ENCODE measurements at places on chromosomes 5 and 9.
A peak's percentile ranks its signal among the peaks of the same experiment; 100 is the strongest.

DNA sequence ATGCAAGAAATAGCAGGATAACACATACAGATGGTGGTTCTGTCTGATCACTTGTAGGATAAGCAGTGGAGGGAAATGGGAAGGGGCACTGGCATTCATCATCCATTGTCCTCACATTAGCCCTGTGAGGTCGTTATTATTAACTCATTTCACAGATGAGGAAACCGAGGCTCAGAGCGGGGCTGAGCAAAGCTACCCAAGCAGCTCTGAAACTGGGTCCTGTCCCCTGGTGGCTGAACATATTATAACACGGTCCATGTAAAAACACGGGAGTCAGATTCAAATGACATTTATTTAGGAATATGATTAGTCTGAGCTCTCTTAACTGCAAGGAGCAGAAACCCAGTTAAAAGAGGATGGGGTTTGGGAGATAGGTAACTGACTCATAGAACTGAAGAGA lies 43.1 kb downstream of the HRH2 start:
- DNase-seq: no peak

- DNase-seq: no peak
Observed at GRCh38 chr5:133459474-133460160, 152.7 kb downstream of the FSTL4 start.

GRCh38 chr9:136621734-136622093 lies 41.0 kb upstream of the EGFL7 start:
- no peak for DNase-seq

DNA sequence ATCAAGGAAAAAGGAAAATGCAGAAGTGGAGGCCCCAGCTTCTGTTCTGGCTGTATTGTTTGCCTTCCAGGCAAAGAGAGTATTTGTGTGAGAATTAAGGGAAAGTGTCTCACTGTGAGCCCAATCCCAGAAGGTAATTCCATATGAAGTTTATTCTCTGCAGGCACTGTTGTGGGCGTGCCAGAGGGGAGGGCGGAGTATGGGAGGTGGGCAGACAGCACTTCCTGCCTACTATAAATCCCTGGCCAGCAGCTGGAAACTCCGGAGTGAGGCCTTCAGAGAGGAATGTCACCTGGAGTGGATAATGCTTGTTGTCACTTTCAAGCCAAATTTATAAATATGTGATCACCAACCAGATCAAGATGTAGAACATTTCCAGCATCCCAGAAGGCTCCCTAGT lies 209.5 kb downstream of the ARHGAP26 start:
- DNase-seq: no peak

- no peak for DNase-seq
Observed at GRCh38 chr5:107554776-107555424, 115.8 kb downstream of the EFNA5 start.

- no peak for DNase-seq
Observed at GRCh38 chr5:141703133-141703561, 21.1 kb upstream of the ARAP3 start.

GRCh38 chr9:104826911-104827310 lies 63.0 kb downstream of the NIPSNAP3B start:
- no peak for DNase-seq

GRCh38 chr9:88713010-88713409 lies 178.0 kb downstream of the NXNL2 start:
- no peak for DNase-seq

- no peak for DNase-seq
Observed at GRCh38 chr9:134258828-134259546, 67.3 kb upstream of the RXRA start.

DNA sequence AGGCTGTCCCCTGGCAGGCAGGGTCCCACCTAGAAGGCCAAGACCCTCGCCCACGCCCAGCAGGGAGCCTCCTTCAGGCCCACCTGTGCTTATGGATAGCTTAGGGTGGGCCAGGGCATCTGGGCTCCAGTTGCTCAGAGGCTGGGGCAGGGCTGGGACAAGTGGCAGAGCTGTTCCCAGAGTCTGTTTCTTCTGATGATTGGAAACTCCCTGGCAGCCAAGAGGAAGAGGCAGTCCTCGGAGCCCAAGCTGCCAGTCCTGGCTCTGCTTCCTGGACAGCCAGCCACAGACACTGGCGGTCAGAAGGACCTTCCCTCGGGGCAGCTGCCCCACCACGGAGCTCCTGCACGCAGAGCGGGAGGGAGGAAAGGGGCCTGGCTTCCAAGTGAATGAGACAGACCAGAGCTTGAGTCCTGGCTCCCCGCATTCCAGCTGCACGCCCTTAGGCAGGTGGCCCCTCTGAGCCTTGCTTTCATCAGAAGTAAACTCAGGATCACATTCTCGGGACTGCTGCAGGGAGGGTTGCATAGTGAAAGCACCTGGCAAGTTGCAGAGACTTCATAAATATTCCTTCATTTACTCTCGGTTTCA lies 37.9 kb upstream of the GABRP start:
- no peak for DNase-seq

DNA sequence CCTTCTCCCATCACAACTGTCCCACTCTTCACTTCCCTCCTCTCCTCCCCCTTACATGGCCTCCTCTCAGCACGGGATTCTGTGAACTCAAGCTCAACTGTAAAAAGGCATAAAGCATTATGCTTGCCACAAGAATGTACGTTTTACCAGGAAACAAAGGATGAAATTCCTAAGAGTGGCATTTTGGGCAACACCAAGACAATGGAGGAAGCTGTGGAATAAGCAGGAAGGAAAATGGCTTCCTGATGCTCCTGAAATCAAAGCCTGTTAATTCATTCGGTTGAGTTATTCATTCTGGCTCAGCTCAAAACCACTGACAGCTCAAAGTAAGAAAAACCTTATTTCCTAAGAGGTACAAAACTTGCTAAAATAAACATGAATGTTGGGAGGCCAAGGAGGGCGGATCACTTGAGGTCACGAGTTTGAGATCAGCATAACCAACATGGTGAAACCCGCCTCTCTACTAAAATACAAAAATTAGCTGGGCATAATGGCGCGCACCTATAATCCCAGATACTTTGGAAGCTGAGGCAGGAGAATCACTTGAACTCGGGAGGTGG lies 40.8 kb upstream of the DMRT1 start:
- DNase-seq: no peak

DNA sequence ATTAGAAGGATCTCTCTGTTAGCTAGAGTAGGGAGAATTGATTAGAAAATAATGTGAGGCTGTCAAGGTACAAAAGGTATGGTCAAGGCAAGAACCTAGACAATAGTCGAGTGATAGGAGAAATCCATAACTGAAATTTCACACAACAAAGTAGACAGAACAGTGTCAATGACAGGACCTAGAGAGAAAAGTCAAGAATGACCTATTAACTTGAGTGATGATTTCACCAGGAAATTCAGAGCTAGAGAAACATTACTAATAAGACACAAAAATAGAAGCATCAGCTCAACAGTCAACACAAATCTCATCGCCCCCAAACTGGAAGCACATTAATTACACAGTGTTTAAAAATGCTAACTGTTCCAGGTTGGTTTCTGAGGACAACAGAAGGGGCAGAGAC lies 532.4 kb downstream of the CDH10 start:
- no peak for DNase-seq

- no peak for DNase-seq
Observed at GRCh38 chr5:124630767-124631704, 115.4 kb downstream of the ZNF608 start.

- DNase-seq: no peak
Observed at GRCh38 chr9:124555043-124555442, 47.8 kb upstream of the NR5A1 start.

DNA sequence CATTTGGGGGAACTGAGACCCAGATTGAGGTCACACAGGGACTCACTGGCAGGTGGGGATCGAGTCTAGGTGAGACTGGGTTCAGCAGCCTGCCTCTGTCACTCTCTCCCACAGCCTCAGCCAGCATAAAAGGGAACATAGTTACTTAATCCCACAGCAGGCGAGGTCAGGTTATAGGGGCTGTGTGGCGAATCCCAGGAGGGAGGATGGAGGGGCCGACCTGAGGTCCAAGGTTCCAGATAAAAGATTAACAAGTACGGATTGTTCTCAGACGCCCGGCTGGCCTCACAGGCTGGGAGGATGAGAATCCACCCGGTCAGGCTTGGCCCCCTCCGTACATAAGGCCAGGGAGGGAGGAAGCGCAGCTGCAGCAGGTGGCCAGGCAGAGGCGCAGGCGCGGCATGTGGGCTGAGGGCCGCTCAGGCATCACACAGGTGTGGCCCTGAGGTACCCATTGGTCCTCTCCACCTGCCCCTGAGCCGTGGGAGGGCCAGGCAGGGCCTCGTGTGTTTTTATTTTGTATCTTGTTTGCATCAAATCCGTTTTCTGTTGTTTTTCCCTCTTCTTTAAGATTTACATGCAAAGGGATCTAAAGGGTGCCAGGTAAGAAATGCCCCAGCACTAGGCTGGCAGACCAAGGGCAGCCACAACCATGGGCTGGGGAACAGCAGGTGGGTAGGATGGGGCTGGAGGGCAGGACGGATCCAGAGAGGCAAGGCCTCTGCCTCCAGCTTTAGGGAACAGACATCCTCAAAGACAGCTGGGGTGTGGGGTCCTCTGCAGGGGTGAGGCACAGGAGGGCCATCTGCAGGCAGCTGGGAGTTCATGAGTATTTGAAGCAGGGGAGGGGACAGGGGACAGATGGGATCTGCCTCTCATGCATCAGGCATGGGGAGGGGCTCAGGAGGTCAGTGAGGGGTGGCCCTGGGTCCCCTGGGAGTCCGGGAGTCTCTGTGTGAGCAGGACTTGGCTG lies 3.6 kb downstream of the SUSD3 start:
- no peak for DNase-seq

GRCh38 chr5:685262-686171 lies 7.6 kb downstream of the TPPP start:
- peak; percentile 22 for DNase-seq

- DNase-seq: no peak
Observed at GRCh38 chr5:1210832-1211251, 9.4 kb downstream of the SLC6A19 start.

DNA sequence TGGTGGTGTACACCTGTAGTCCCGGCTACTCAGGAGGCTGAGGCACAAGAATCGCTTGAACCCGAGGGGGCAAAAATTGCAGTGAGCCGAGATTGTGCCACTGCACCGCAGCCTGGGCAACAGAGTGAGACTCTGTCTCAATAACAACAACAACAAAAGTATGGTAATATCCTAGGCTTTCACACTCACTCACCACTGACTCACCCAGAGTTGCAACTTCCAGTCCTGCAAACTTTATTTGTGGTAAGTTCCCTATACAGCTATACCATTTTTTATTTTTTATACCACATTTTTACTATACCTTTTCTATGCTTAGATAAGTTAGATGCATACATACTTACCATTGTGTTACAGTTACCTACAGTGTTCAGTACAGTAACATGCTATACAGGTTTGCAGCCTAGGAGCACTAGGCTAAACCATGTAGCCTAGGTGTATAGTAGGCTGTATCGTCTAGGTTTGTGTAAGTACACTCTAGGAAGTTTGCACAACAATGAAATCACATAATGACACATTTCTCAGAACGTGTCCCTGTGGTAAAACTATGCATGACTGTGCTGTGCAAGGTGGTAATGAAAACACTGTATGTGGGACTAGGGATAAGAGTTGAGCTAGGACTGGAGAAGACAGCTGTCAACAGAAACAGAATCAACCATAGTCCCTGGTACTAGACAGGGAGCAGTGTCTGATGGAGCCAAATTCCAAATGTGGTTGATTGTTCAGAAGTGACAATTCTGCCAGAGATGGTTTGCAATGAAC lies 109.5 kb upstream of the RAD23B start:
- no peak for DNase-seq

DNA sequence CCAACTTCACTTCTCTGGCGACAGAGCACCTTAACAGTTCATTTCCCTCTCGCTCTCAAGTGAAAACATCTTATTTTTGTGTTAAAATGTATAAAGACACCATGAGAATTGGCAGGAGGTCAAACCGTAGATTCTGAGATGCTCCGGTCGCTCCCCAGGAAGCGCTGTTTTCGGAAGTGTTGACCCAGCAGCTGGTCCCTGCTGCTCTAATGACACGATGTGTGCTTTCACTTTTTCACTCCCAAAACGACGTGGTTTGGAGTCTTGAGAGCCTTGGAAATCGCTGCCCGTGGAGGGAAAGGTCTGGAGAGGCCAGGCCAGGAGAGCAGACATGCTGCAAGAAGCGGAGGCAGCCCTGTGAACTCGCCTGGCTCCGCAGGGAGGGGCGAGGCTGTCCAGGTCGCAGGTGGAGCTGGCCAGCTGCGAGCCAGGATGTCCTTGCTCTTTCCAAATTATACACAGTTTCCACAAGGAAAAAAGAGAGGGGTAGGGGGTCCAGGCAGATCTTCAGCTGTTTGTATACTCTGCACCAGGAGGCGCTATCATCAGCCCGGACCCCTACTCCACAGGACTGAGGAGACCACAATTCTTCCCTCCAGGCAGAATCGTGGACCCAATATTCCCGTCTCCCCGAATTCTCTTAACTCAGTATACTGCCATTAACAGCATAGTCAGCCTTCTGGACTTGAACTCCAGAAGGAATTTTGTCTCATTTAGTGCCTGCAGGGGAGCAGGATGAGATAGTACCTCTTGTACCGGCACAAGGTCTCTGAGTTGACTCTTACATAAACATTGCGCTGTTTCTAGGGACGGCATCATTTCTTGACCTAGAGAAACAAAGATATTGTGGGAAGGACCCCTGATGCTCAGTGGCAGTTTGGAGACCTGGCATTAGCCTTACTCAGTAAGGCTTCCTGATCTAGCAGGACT lies 248.6 kb upstream of the ANKRD55 start:
- DNase-seq: no peak

DNA sequence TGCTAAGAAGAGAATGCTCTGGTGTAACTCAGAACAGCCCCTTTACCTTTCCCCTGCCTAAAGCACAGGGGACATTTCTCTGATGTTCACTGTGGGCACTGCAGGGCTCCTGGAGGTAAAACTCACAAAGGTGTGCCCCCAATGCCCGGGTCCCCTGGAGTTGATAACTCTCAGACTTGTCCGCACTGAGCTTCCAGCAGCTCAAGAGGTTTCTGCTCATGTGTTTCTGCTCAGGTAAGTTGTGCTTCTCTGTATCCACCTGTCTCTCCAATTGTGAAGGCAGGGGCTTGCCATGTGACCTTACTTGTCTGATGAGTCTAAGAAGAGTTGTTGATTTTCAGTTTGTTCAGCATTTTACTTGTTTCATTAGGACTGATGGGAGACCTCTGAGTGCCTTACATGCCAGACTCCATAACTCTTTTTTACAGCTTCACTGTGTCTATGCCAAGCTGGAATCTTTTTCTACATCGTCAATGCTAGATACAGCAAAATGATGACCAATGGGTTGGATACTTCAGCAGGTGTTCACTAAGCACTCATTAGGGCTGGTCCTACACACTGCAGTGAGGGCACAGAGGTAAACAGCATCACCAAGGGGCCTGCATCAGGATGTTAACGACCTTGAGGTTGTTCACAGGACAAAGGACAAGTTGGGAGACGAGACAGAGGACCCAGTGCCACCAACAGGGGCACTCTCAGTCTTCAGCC lies 56.4 kb downstream of the MRPL36 start:
- no peak for DNase-seq

DNA sequence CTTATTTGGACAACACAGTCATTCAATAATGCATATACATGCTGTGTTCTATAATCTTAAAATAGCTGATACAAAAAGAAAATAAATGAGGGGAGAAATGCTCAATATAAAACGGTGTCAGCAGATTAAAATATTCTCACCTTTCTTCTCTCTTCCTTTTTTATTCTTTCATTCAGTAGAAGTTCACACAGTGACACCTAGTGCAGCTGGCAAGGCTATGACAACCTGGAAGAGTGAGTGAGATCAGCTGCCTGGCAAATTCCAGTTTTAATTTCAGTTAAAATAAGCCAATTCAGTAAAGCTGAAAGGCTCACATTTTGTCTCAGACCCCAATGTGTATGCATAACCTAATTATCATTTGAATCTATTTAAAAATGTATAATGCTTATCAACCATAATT lies 150.3 kb downstream of the RASEF start:
- no peak for DNase-seq

- no peak for DNase-seq
Observed at GRCh38 chr5:172113036-172113435, 75.0 kb downstream of the STK10 start.

All from D721Med (cell line).